ENCODE measurements at places on chromosomes 7 and 10. TPM values are rescaled to one million over a fixed set of nuclear protein-coding genes. Genes with fewer than 3 reads are reported as not detected.

DNA sequence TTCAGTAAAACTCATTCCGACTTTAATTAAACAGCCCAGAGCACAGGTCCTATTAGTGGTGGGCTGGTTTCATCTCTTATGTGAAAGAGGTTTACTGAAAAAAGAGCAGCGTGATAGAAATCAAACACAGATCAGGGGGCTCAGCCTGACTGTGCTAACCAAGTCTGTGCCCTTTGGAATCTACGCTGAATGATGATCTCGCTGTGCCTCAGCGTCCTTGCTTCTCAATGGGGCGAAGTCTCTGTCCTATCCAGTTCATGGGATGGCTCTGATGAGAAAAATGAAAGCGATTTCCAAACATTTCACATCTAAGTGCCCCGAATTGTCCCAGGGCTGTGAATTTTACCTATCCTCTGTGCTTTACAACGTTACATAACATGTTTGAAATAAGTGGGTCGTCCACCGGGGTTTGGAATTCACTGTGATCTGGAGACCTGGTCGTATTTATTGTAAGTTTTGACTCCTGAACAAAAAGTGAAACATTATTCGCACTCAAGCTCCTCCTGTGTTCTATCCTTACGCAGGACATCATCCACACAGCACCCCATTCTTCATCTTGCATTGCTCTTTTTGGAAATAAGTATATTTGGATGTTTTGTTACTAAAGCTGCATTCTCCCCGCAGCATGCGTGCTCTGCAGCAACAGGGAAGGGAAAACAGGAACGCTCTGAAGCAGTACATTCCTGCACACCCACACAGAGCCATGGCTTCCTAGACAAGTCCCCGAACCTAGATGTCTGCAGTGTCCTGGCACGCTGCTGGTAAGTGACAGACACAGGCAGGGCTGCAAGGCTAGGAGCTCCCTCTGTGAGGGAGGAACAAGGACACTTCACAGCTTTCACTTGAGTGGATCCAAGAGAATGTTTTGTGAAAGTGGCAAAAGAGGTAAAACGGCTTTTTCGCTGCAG is 83.5 kb downstream of the SLC37A3 start:
- H3K4me1 ChIP-seq, result peaks cover 18% of the 10 kb centered on the region
- no peak overlapping the region for H3K4me3 ChIP-seq
- DNase-seq, result no peak
- H3K27ac ChIP-seq, result no peak overlapping the region
- peaks cover 6% of the 10 kb centered on the region for H3K36me3 ChIP-seq

DNA sequence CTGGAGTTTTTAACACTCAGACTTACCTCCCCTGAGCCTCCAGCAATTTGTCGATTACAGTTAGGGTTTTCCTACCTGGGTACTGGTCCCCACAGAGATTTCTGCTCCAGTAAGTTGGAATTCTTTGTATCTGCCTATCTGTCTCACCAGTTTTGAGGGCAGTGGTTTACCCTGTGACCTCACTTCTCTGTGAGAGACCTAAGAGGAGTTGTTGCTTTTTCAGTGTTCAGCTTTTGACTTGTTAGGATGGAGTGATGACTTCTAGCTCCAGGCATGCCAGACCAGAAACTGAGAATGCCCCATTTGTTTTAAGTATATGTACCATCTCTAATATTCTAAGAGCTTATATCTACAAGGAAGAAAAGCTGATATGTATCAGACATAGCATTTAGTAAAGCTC is 42.9 kb downstream of the CSGALNACT2 start:
- no peaks in the 10 kb centered on the region for H3K27me3 ChIP-seq
- no peak for DNase-seq
- H3K4me3 ChIP-seq, result no peak overlapping the region
- H3K4me1 ChIP-seq, result no peaks in the 10 kb centered on the region
- no peak overlapping the region for H3K27ac ChIP-seq
- H3K36me3 ChIP-seq, result peaks cover 68% of the 10 kb centered on the region

Gene SPDYE9
- not detected for total RNA-seq

DNA sequence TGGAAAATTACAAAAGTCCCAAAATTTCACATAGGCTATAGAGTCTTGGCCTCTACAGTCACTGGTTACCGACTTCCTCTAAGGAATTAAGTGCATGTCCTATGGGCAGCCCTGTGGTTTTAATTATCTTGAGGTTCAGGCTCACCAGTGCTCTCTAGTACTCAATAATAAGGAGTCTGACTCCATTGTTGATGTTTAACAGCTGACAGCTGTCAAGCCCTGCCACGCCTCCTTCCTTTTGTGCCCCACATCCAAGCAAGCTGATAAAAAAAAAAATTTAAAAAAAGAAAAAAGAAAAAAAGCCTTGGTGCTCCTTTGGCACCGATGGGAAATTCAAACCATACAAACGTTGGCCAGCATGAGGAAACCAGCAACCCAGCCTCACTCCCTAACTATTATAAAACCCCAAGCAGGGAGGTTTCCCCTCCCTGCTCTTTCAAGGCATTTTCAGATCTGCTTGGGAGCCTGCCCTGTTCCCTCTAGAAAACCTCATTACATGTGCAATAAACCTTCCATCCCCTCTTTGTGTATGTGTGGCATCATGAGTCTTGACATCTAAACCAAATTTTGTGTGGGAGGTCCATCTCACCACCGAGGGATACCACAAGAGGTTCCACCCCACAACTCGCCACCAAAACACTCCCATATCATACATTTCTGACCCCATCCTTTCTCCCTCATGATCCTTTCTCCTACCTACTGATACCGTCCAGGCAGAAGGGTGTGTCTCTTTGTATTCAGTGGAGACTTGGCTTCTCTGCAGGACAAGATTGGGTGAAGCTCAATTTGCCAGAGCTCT is 70.9 kb upstream of the CCDC71L start:
- peak overlapping the region; percentile 3 for H3K27ac ChIP-seq
- no peak overlapping the region for H3K4me3 ChIP-seq
- peaks cover 53% of the 10 kb centered on the region for H3K4me1 ChIP-seq
- H3K27me3 ChIP-seq, result no peaks in the 10 kb centered on the region
- peaks cover 2% of the 10 kb centered on the region for H3K36me3 ChIP-seq

- H3K27ac ChIP-seq, result no peak overlapping the region
- H3K36me3 ChIP-seq, result peaks cover 14% of the 10 kb centered on the region
- H3K4me1 ChIP-seq, result peaks cover 24% of the 10 kb centered on the region
Observed at GRCh38 chr10:92291616-92291865, 574 bp downstream of the MARCHF5 start.

Gene P4HA1
- total RNA-seq, result 51.8 TPM

Gene ZNF22
- total RNA-seq, result 21.6 TPM

DNA sequence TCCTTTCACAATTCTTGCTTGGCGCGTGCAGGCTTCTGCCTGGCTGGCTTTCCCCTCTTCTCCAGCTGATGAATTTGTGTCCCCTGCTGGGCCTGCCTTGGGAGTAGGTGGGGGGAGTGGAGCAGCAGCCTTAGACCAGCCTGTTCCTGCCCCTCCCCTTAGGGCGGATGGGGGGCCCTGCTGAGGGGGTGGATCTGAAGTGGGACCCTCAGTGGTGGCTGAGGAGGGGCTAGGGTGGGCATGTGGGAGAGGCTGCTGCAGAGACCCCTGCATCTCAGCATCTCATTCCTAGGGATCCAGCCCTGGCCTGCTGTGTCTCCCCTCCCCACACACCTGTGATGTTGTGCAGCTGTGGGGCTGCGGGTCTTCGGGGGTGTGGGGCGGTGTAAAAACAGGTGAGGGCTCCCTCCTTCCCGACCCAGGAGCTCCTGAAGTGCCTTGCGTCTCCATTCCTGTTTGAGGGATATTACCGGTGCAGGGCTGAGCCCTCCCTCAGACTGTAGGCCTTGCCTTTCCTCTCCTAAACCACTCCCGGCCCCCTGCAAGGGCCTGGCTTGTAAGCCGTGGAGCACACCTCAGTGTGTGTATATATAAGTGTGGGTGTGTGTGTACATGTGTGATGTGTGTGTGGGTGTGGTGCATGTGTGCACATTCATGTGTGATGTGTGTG is 24.7 kb downstream of the ADCYAP1R1 start:
- H3K4me3 ChIP-seq, result no peak overlapping the region
- no peaks in the 10 kb centered on the region for H3K4me1 ChIP-seq
- H3K27ac ChIP-seq, result no peak overlapping the region
- DNase-seq, result no peak
- H3K36me3 ChIP-seq, result no peaks in the 10 kb centered on the region
- peaks cover 9% of the 10 kb centered on the region for H3K27me3 ChIP-seq

Gene CNPY1
- not detected for total RNA-seq

DNA sequence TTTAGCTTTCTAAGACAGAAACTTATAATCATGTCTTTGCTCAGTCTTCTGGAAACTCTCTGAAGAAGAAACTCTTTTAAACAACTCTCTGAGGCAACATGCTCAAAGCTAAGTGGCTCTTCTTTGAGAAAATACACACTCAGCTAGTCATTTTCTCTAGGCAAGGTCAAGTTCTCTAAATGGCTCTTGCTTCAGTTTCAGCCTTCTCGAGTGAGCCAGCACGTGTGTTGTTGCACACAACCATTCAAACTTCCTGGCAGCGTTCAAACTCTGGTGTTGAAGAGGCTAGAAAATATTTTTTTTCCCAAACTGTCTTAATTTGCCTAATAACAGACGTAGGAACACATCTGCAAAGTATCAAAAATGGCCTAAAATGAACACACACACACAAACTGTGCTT is 129.1 kb downstream of the THSD7A start:
- H3K4me3 ChIP-seq, result no peak overlapping the region
- H3K27ac ChIP-seq, result no peak overlapping the region
- H3K27me3 ChIP-seq, result no peaks in the 10 kb centered on the region
- DNase-seq, result no peak
- H3K4me1 ChIP-seq, result no peaks in the 10 kb centered on the region
- no peaks in the 10 kb centered on the region for H3K36me3 ChIP-seq

DNA sequence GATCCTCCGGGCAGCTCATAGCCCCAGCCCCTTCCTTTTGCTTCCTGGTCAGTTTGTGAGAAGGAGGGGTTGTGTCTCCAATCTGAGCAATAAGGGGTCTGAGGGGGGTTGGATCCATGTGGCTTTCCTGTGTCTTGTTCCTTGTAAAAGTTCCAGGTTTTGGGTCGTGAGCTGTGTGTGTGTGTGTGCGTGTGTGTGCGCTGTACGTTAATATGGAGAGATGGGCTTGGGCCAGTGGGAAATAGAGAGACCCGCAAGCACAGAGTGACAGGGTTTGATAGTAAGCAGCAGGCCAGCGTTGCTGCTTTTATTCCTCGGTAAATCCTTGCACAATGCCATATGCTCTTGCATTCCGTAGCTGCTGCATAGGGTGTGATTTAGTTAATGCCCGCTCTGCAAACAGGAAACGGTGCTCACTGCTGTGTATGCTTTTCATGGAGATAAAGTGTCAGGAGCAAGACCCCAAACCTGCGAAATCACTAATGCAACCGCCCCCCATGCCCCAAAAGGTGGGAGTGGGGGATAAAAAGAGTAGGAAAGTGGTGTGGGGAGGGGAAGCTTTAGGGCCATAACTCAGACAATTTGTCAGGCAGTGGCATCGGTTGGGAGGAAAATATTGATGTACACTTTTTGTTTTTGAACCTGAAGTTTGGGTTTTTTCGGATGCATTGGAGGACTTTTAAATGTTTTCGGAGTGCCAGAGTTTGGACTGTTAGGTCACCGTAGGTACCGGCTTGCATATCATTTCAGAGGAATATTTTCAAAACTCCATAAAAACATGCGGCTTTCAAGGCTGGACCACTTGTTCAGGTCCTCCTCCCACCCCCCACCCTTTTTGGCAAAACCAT is 108.7 kb downstream of the TCF7L2 start:
- H3K4me1 ChIP-seq, result no peaks in the 10 kb centered on the region
- no peak overlapping the region for H3K4me3 ChIP-seq
- no peak for DNase-seq
- peaks cover 2% of the 10 kb centered on the region for H3K27me3 ChIP-seq
- H3K27ac ChIP-seq, result no peak overlapping the region
- H3K36me3 ChIP-seq, result no peaks in the 10 kb centered on the region

DNA sequence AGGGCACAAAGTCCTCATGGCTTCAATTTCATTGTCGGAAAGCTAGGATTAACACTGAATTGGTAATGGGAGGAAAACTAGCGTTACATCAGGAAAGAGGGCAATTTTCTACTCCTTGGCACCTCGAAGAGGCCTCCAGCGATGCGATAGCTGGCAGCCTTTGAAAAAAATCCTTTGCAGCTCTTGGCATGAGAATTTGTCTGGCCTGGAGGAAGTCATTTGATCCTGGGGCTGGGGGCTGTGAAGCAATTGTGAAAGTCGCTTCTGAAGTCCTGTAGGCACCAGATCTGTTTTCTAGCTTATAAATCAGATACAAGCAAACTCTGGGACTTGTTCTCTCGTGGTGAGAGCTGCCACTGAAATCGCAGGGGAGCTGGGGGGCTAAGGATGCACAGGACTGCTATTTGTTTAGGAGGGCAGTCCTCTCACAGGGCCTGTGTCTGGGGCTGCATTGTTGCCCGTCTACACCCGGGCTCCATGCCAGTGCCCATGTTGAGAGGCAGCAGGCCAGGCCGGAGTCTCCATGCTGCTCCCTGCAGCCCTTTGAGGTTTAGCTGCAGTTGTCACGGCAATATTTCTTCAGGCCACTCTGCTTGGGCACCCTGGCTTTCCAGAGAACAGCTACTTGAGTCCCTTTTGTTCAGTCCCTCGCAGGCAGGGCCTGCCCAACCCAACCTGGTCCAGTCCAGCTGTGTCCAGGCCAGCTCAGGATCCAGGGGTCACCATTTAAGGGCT is 206.8 kb upstream of the LYZL1 start:
- H3K27me3 ChIP-seq, result peaks cover 5% of the 10 kb centered on the region
- no peak for DNase-seq
- H3K4me3 ChIP-seq, result no peak overlapping the region
- H3K36me3 ChIP-seq, result no peaks in the 10 kb centered on the region

Gene THSD7A
- not detected for total RNA-seq

DNA sequence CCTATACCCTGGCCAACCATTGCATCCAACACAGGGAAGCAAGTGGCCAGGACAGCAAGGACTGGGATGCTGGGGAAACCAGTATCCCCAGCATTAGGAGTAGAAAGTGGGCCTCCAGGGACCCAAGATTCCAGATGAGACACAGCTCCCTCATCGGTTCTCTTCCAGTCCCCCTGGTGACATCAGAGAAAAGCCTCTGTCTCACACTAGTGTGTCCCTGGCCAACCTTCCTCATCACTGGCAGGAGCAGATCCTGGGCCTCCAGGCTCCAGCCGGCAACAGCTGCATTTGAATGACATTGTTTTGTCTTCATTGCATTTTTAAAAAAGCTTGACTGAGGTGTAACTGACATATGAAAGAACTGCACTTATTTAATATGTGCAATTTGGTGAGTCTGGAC is 177.3 kb upstream of the LYZL2 start:
- no peaks in the 10 kb centered on the region for H3K27me3 ChIP-seq
- H3K4me3 ChIP-seq, result no peak overlapping the region
- peaks cover 13% of the 10 kb centered on the region for H3K4me1 ChIP-seq
- H3K36me3 ChIP-seq, result no peaks in the 10 kb centered on the region
- no peak for DNase-seq

GRCh38 chr7:155192961-155193640 is 104.6 kb upstream of the INSIG1 start:
- no peak overlapping the region for H3K27ac ChIP-seq
- H3K27me3 ChIP-seq, result peaks cover 5% of the 10 kb centered on the region
- DNase-seq, result no peak
- H3K4me1 ChIP-seq, result peaks cover 41% of the 10 kb centered on the region
- H3K36me3 ChIP-seq, result peaks cover 14% of the 10 kb centered on the region
